SHP77 (cell line): ENCODE measurements at places on chromosomes 4 and X.

- no peak for DNase-seq
These were observed 144.4 kb upstream of the SLC4A4 start for GRCh38 chr4:71194454-71194853.

DNA sequence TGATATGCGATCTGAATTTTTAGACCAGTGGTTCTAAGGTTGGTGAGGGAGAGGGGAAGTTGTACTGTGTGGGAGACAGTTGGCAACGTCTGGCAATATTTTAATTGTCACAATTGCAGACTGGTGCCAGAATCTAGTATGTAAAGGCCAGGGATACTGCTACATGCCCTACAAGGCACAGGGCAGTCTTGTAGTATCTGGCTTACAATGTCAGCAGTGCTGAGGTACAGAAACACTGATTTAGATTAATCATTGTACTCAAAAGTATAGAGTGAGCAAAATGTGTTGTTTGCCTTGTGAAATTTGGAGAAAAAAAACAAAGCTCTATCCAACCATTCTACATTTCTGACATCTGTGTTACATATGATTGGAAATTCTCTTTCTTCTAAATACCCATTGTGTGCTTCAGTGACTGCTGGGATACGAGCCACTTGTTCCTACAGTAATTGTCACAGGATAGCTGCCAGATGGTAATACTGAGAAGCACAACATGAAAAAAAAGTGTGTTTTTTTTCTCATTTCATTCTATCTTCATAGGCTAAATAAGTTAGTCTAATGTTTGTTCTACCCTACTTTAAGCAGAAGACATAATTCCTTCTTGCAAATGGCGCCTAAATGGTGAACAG is 526.7 kb upstream of the AGA start:
- no peak for DNase-seq

- DNase-seq, result no peak
These were observed 264.6 kb upstream of the HAND2 start for GRCh38 chr4:173794662-173795061.

DNA sequence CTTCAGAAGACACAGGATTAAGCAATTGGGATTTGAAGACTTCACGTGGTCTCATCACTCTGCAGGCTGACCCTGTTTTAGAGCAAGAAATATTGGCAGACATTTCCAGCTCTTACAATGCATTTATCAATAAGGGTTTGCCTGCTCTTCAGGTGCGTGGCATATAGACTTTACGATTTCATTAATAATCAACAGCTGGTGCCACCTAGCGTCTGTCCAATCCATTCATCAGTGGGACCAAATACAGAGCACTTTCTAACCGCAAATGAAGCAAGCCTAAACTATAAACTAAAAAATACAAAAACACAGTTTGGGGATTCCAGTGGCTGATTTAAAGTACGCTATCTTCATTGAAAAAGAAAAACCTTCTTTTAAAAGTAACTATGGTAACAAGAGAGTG is 125.4 kb upstream of the DMD start:
- DNase-seq, result peak; percentile 14

- no peak for DNase-seq
These were observed 377.1 kb upstream of the LCORL start for GRCh38 chr4:18398661-18399060.

- no peak for DNase-seq
These were observed 132.2 kb downstream of the VEGFC start for GRCh38 chr4:176660561-176660960.

GRCh38 chr4:85149676-85150075 is 183.2 kb upstream of the WDFY3 start:
- no peak for DNase-seq

DNA sequence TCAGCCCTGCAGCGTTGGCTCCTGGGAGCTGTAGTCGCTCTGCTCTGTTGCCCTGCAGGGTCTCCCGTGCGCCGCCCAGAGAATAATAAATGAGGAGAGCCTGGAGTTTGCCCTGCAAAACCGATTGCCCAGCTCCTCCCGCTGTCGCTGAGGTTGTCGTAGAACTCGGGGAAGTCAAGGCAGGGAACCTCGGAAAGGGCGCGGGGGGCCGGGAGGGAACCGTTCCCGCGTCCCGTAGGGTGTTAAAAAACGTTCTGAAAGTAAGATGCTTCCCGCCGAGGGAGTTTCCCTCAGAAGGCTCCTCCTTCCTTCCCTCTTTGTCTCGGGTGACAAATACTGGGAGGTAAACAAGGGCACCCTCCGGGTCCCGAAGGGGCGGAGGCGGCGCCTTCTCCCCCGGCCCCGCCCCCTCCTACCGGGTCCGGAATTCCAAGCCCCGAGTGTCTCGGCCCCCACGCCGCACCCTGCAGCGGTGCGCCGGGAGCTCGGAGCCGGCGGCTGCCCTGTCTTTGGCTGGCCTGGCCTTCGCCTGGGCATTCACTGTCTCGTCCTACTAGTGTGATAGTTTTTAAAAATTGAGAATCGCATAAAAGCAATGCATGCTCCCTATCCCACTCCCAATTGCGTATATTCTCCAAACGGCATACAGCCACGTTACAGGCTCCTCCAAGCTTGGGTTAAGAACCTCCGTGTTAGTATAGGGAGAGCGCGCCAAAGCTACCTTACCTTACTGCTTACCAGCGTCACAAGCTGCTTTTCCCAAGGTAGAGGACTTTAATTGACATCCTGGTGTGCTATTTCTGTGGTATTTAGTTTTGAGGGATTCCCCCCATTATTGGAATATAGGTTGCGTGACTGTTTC is 964 bp upstream of the HMGB2 start:
- DNase-seq, result peak; percentile 63

DNA sequence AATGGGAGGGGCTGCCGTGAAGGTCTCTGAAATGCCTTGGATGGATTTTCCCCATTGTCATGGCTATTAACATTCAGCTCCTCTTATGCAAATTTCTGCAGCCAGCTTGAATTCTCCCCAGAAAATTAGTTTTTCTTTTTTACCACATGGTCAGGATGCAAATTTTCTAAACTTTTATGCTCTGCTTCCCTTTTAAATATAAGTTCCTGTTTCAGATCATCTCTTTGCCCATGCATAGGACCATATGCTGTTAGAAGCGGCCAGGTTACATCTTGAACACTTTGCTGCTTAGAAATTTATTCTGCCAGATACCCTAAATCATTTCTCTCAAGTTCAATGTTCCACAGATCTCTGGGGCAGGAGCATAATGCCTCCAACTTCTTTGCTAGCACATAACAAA is 13.8 kb upstream of the CLDN34 start:
- no peak for DNase-seq

DNA sequence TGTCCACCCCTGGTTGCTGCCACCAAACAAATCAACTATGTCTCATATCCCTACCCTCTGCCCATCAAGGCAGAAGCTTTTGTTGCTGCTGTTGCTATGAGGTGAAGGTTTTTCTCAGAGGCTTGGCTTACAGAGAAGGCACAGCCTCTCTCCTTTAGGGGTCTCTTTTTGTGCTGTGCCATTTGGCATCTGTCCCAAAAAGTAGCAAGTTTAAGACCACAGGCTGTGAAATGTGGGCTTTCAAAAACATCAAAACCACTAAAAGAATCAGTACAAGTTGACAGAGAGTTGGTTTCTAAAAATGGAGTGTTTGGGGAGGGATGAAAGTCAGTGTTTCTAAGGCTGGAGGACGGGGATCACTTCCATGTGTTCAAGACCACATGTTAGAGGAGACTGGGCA is 634.9 kb downstream of the BCOR start:
- no peak for DNase-seq

- DNase-seq, result peak; percentile 62
These were observed 29.1 kb upstream of the UTP14A start for GRCh38 chrX:129876771-129877305.

GRCh38 chr4:30868111-30868895 is 148.1 kb downstream of the PCDH7 start:
- DNase-seq, result no peak

GRCh38 chr4:8378101-8378724 is 62.3 kb downstream of the ACOX3 start:
- no peak for DNase-seq
